ENCODE measurements at places on chromosomes 3 and 15.

- DNase-seq = no peak
Measured at GRCh38 chr3:72582211-72582878, 265.9 kb downstream of the SHQ1 start.

- no peak for DNase-seq
Measured at GRCh38 chr15:79849789-79850188, 47.0 kb downstream of the MTHFS start.

- DNase-seq = no peak
Measured at GRCh38 chr3:34016925-34017587, 218.6 kb downstream of the PDCD6IP start.

DNA sequence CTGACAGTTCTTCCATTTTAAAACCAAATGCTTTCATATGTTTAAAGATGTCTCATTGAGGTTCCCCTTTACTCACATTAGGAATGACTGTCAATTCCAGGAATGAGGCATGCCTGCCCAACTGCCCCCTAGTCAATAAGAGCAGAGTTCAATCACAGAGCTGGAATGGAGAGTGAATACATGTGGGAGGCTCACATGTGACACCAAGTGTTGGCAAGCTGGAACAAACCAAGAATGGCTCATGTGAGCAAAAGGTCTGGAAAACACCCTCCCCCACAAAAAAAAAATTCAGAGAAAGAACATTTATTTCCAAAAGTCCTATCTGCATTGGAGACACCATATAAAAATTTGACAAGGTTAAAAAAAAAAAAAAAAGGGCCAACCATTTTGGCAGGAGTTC, 3.7 kb downstream of the PBRM1 start:
- peak; percentile 22 for DNase-seq

GRCh38 chr3:10627884-10628572, 122.6 kb upstream of the ATP2B2 start:
- no peak for DNase-seq

DNA sequence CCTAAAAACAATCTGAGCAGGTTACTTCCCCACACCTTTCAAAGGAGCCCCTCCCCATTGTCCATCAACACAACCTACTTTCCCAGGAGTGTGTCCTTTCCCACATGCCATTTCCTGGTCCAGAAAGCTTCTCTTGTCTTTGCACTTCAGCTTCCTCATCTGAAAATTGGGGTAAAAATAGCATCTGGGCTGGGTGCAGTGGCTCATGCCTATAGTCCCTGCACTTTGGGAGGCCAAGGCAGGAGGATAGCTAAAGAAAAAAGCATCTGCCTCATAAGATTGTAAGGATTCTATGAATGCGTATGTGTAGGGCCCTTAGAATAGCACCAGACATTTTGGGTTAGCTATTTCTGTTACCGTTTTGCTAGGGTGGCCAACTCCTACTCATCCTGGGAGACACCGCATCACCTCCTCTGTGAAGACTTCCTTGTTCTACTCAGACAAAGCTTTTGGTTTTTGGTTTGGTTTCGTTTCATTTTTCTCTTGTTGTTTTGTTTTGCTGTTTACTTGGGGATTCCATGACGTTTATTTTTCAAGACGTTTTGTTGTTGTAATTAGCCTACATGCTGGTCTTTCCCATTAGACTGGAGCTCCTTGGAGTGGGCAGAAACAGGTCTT, 224.4 kb upstream of the TLE3 start:
- DNase-seq = no peak

- peak; percentile 72 for DNase-seq
Measured at GRCh38 chr3:72255191-72255590, 470.2 kb upstream of the PROK2 start.

- no peak for DNase-seq
Measured at GRCh38 chr15:40543082-40543481, 21.8 kb downstream of the CCDC32 start.

- no peak for DNase-seq
Measured at GRCh38 chr3:167978071-167978470, 117.7 kb downstream of the GOLIM4 start.

- DNase-seq = no peak
Measured at GRCh38 chr3:67297715-67298475, 299.8 kb downstream of the KBTBD8 start.
